ENCODE measurements at places on chromosomes 5 and 9.
A peak's percentile ranks its signal among the peaks of the same experiment; 100 is the strongest.

DNA sequence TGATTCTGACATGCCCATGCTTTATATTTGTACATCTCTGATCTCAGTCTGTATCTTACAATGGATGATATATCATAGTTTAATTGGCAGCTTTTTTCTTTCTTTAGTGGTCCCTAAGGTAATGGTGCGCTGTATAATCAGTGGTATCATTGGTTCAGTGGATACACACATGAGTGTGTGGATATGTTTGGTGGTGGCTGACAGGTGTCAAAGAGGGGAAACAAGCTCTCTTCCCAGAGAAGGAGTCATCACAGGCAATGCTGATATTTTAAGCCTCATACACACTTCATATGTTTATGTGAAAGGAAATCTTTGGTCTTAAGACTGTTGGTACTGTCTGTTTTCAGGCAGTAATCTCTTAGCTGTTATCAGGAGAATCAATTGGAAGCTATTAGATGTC lies 52.1 kb upstream of the KIAA1958 start:
- DNase-seq: no peak

DNA sequence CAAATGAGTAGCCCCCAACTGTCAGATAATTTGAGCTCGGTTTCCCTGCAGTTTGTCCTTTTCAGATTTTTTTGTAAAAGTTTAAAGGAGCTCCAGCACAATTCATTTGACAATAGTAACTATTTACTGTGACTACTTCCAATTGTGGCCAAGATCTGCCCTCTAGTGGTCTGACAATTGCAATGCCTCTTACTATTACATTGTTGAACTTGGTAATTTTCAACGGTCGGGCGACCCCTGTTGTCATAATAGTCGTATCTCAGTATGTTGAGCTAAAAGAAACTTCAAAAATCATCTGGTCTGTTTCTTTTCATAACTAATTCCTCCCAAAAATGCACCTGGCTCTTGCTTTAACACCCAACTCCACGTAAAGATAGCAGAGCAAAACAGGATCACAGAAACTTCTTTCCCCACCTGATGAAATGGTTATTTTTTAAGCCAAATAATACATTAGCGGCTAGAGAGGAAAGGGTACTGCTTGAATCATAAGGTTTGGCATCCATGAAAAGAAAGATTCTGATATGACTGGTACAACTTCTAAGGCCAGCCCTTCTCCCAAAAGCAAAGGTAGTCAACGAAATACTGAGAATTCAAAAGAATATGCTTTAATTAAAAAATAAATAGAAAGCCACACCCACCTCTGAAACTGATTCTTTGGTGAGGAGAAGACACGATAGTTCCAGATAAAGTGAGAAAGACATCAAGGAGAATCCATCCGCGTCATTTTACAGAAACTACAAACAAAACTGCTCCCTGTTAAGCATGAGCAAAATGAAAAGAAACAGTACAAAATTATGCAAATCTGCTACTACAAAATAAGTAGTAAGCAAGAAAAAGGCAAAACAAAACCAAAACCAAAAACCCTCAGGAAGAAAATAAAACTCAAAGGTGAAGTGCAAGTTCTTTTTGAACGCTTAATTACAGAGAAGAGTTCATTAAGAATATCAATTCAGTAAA lies 76.9 kb upstream of the HTR4 start:
- peak; percentile 80 for DNase-seq

- DNase-seq: no peak
Observed at GRCh38 chr5:138705567-138705966, 47.7 kb upstream of the CTNNA1 start.

GRCh38 chr5:56350011-56350596 lies 117.0 kb upstream of the ANKRD55 start:
- DNase-seq: no peak

DNA sequence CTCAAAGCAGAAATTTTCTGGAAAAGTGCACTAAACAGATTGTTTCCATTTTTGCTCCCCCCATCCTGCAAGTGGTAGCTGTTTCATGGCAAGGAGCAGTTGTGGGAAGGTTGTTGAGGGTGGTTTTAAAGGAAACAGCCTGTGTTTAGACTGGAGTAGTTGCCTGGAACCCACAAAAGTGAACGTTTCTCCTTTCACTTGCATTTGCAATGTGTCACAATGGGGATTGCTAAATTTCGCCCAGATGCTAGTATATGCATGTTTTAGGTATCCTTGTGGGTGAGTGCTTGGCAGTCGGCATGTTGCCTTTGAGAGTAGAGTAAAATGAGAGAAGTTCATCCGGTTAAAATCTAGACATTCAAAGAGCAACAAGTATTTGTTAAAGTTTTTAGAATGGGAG lies 1099.9 kb upstream of the DMAC1 start:
- DNase-seq: no peak

DNA sequence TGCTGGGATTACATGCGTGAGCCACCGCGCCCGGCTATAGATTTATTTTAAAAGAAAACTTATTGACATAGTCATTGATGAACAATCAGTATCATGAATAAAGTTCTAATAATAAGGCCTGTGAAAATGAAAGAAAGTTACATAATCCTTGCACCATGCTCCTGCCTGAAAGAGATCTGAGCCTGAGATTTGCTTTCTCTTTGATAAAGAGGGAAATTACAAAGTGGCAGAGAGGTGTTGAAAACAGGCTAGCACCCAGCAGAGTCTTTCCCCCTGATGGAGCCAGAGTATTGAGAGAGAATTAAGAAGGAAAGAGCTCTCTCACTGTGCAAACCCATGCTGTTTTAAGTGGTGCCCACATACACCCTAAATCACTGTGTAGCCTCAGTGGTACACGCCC lies 37.2 kb downstream of the SLC6A7 start:
- no peak for DNase-seq

GRCh38 chr9:69667306-69667705 lies 4.9 kb downstream of the APBA1 start:
- DNase-seq: no peak

GRCh38 chr5:73836607-73837006 lies 210.6 kb downstream of the ARHGEF28 start:
- DNase-seq: no peak

DNA sequence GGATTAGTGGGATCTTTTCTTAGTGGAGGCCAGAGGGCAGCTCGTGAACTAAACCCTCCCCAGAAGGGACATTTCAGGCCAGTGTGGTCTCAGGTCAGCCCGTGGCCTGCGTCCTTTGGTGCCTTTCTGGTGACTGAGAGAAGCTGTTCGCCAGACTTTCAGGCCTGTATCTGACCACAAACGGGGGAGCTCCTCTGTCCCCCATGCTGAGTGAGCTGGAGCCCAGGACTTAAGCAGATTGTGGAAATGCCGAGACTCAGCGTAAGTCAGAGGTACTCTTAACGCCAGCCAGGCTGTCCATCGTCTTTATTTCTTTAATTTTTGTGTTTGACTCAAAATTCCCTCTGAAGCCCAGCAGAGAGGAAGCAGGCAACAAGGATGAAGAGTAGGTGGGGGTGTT lies 54.8 kb upstream of the NCS1 start:
- DNase-seq: no peak

DNA sequence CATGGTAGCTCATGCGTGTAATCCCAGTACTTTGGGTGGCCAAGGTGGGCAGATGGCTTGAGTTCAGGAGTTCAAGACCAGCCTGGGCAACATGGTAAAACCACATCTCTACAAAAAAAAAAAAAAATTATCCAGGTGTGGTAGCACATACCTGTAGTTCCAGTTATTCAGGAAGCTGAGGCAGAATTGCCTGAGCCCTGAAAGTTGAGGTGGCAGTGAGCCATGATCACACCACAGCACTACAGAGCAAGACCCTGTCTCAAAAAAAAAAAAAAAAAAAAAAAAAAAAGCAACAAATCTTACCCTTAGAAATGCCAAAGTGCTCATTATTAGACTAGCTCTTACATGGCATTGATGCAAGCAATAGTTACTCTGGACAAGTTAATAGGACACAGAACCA lies 724.9 kb downstream of the MAT2B start:
- no peak for DNase-seq

GRCh38 chr9:77616191-77616590 lies 31.9 kb downstream of the GNA14 start:
- DNase-seq: no peak

- no peak for DNase-seq
Observed at GRCh38 chr9:92728831-92729734, 35.5 kb downstream of the BICD2 start.

DNA sequence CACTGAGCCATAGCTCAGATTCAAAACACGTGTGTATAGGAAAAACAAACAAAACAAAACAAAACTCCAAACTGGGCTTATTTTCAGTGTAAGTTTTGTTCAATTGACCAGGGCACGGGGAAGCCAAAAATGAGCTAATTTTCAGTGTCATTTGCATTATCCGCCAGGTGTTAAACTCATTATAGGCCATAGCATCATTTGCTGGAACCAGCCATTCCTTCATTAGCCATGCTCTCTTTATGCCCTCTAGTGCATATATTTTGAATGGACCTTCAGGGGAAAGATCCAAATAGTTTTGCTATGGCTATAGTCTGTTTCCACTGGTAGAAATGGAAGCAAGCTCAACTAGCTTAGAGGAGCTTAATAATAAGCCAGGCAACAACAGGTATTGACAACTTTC lies 1205.2 kb upstream of the DMAC1 start:
- DNase-seq: no peak

GRCh38 chr5:173997331-173997730 lies 8.4 kb downstream of the C5orf47 start:
- no peak for DNase-seq

DNA sequence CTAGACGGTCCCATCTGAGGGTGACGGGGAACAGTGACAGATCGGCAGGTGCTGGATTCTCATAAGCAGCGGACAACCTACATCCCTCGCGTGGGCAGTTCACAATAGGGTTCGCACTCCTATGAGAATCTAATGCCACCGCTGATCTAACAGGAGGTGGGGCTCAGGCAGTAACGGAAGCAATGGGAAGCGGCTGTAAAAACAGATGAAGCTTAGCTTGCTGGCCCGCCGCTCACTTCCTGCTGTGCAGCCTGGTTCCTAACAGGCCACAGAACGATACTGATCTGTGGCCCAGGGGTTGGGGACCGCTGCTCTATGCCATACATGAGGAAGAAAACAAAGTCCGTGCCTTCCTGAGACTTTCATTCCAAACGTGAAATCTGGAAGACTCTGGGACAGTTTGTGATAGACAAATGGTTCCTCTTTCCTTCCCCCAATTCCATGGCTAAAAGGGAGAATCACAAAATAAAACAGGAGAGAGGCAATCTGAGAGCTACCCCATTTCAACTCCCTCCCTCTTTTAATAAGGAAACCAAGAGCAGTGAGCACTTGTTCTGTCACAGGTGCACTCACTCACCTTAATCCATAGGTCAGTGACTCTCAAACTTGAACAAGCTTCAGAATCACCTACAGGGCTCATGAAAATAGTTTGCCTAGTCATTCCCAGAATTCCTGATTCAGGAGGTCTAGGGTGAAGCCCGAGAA lies 12.1 kb downstream of the PDCL start:
- DNase-seq: peak; percentile 42

DNA sequence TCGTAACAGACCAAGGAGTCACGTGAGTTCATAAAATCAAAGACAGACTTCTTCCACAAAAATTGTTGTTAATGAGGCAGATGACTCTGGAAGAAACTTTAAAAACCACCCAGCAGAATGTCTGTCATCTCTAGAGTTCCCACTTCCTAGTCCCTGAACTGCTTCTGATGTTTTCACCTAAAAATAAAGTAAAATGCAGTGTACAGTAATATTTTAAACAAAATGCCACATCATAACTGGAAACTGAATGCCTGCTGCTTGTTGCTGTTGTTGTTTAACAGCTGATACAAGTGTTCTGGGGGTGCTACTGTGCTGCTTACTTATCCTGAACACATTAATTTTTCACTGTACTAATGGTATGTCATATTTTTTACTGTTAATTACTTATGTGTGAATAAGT lies 577.2 kb downstream of the MTRR start:
- DNase-seq: no peak

DNA sequence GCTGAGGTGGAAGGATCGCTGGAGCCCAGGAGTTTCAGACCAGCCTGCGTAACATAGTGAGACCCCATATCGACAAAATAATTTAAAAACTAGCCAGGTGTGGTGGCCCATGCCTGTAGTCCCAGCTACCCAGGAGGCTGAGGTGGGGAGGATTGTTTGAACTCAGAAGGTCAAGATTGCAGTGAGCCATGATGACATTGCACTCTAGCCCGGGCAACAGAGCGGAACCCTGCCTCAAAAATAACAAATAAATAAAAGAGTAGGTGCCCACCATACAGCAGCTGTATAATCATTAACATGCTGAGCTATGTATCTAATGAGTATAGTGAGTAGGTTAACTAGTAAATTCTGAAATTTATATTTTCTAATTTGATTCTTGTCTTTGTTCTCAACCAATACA lies 11.0 kb upstream of the ATP6V0E1 start:
- no peak for DNase-seq

- no peak for DNase-seq
Observed at GRCh38 chr9:130292106-130292505, 26.5 kb downstream of the HMCN2 start.

- no peak for DNase-seq
Observed at GRCh38 chr5:4640795-4641194, 499.3 kb upstream of the ADAMTS16 start.

DNA sequence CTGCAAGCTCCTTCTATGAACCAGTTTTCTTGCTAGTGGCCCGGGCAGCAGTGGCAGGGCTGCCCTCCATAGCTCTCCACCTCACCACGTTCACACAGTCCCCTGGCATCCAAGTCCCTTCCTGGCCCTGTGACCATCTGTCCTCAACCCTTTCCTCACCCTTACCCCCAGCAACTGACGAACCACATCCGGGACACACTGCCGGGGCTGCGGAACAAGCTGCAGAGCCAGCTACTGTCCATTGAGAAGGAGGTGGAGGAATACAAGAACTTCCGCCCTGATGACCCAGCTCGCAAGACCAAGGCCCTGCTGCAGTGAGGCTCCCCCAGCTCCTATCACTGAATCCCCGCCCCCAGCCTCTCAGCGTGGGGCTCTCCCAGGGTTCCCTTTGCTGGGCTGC lies 18.8 kb downstream of the DNM1 start:
- no peak for DNase-seq

DNA sequence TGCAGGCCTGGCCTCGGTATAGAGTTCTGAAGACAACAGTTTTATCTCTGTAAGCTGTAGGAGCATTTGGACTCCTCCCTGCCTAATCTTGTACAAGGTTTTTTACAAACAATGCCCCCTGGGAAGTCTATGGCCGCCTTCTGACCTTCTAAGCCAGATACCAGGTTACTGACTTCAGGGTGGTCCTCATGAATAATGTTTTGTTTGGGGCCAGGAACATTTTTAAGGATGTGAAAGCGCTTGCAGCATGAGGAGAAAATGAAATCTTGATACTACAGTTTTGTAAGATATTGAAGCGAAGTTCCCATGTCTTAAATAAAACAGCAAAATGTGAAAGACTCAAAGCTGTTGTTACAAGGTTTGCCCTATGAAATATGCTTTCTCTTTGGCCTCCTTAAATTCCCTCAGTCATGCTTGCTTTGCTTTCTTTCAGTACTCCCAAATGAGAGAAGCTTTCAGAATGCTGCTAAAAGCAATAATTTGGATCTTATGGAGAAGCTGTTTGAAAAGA lies 5.2 kb downstream of the ANKDD1B start:
- no peak for DNase-seq
